Upper lobe of right lung (tissue), 1 donor: ENCODE measurements at places on chromosomes 5 and 9.

DNA sequence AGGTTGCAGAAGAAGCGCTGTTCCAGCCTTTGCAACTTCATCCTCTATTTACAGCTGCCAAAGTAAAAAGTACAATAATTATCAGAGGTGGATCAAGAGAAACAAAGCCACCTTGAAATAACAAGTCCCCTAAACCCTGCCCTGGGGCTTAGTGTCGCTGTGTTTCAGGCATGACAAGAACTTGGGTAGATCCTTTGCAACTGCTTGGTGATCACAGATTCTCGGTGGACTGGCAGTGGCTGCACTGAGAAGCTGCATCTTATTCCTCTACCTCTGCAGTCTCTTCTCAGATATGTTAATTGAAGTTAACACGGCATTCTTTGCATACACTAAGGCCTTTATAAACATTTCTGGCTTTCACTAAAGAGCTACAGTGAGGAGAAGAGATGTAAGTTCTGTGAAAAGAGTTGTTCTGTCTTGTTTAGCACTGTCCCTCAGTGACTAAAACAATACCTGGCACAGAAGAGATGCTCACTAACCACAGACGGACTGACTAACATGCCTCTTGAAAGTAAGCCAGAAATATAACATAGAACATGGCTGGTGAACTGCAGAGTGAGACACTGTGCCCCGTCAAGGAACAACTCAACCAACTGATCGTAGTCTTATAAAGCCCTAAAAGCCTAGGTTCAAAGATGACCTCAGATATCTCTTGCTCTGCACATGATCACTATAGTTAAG lies 144.2 kb downstream of the MLLT3 start:
- no peak for DNase-seq

- DNase-seq, result no peak
These were observed 222.7 kb upstream of the TRIM32 start for GRCh38 chr9:116464423-116464822.

- no peak for DNase-seq
These were observed 101.5 kb downstream of the TAF11L14 start for GRCh38 chr5:17735761-17736160.

DNA sequence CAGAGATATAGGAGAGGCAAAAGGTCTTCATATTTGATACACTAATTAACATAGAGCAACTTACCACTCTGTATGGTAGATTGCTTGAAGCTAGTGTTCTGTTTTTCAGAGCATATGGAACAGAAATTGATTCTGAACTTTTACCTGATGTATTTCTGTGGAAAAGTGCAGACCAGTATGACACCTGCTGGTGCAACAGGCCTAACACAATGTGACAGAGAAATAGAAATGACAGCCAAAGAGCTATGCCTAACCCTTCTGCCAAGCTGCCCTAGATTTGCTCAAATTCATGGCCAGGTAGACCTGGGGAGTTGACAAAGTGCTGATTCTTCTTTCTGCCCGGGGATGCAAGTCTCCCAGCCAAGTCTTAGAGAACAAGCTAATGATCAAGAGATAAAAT lies 65.4 kb upstream of the RNF180 start:
- DNase-seq, result no peak

DNA sequence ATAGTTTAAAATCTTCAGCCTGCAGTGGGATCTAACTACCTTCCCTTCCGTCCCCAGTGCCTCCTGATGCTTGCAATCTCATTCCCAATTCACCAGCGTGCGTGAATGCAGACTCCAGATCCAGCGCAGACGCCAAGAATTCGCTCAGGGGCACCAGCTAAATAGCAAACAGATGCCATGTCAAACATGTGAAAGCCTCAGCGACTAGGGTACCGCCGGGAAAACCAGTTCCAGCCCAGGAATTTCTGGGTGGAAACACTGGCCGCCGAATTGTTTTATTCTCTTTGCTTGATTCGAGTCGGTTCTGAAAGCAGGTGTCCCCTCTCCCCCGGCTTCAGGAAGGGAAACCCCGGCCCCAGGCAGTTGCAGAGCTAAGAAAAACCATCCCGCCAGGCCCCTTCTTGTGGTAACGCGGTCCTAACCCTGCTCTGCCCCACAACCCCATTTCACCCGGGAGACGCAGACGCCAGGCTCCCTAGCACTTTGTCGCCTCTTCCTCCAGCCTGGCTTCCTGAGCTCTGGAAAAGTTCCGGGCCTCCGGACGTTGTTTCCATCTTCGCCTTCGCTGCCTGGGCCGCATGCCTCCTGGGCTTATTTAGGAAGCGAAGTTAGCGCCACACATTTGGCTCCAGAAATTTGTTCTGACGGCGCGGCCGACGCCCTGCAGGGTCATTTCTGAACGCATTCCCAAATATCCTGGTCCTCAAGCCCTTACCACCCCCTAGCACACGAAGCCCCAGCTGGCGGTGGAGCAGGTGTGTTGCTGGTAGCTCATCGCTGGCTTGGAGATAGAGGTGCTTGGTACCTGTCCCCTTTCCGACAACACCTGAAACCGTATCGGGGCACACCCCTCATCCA lies 665 bp upstream of the LVRN start:
- no peak for DNase-seq

GRCh38 chr5:82601077-82601476 lies 322.9 kb upstream of the RPS23 start:
- no peak for DNase-seq

DNA sequence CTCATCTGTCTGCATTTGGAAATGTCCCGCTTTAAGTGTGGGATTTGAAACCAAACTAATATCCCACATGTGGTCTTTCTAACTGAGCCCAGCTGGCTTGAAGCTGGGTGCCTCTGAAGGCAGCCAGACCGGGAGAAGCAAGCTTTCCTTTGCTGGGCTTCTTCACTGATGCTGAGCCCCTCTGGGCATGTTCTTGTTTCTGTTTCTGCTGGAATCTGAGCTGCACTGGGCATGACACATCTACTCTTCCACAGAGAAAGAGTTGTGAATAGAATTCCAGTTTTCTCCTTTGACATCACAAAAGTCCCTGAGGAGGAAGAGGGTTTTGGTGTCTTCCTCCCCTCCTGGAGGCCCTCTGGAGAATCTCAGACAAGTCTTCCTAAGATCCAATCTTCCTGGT lies 179.5 kb downstream of the ATP10B start:
- no peak for DNase-seq

DNA sequence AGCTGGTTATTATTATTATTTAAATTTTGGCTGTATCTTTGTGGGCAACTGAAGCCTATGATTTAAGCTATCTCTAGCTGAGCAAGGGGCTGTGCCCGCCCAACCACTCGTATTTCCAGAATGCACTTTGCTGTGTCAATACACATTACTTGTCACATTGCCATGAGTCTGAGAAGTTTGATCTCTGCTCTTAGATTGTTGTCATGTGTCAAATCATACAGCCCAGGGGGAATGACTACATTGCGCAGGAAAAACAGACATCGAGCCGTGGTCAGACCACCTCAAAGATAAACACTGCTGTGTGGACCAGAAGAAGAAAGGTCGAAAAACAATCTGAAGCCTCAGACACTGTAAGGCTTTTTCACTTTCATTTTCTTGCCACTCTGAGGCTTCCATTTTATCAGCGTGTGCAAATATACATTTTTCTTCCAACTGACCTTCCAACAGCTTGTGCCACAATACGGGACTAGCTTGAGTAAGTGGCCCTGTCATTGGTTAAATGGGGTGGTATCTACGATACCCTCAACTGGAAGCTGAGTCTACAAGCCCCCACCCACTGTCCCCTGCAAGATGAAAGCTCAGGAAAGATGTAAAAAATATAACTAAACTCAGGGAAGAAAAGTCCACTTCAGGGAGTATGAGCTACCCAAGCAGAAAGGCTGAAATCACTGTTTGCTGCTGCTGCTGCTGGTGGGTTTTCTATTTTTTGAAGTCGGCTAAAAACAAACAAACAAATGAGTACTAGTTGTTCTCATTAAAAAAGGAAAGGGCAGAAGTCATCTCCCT lies 603.0 kb downstream of the BNC2 start:
- no peak for DNase-seq

- DNase-seq, result no peak
These were observed 160.4 kb downstream of the SPATA31D1 start for GRCh38 chr9:82148901-82149461.

DNA sequence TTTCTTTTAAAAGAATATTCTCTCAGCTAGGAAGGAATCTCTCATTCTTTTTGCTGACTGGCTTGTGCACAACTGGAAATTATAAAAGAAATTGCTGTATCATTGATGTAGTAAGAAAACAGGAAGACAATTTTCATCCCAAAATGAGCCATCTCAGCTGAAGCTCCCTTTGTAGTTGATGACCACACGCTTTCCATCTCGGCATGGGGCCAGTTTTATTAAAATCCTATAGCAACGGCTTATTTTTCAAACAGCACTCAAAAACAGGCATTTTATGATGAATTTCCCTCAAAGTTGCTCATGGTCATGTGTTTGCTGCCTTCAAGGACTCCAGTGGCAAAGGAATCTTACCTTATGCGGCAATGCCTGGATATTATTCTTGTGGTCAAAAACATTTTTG lies 62.4 kb upstream of the GLIS3 start:
- no peak for DNase-seq

GRCh38 chr9:110206389-110206788 lies 1.6 kb downstream of the C9orf152 start:
- DNase-seq, result no peak

DNA sequence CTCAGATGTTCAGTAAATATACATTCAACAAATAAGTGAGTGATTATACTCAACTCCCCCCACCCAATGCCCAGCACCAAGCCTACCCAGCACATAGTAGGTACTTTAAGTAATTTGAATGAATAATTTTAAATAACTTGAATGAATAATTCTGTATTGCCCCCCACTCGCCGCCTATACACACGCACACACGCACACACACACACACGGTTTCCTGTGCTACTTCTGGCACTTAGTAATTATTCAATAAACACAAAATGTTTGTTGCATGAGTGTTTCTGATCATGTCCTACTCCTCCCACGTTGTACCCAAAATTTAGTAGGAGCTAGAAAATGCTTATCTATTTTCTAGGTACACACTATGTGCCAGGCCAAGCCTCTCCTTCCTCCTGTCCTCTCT lies 16.2 kb downstream of the PCDH12 start:
- DNase-seq, result no peak

- no peak for DNase-seq
These were observed 74.7 kb downstream of the S1PR3 start for GRCh38 chr9:89065921-89066320.

DNA sequence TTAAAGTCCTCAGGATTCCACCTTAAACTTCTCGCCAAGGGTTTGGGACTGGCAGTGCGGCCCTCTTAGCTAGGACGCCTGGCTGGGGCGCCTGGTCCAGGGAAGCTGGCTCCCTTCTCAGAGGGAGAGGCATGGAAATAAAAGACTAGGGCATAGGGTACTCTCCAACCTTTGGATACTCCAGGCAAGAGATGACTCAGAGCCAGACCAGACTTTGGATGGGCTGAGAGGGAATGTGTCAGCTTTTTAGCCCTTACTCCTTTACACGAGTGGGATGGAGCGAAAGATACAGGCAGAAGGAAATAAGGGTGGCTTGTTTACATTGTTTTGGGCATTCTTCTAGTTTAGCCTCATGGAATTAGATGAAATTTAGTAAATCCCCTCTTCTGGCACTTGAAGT lies 48.2 kb downstream of the IL31RA start:
- no peak for DNase-seq

GRCh38 chr5:32434221-32434620 lies 10.3 kb downstream of the ZFR start:
- no peak for DNase-seq

DNA sequence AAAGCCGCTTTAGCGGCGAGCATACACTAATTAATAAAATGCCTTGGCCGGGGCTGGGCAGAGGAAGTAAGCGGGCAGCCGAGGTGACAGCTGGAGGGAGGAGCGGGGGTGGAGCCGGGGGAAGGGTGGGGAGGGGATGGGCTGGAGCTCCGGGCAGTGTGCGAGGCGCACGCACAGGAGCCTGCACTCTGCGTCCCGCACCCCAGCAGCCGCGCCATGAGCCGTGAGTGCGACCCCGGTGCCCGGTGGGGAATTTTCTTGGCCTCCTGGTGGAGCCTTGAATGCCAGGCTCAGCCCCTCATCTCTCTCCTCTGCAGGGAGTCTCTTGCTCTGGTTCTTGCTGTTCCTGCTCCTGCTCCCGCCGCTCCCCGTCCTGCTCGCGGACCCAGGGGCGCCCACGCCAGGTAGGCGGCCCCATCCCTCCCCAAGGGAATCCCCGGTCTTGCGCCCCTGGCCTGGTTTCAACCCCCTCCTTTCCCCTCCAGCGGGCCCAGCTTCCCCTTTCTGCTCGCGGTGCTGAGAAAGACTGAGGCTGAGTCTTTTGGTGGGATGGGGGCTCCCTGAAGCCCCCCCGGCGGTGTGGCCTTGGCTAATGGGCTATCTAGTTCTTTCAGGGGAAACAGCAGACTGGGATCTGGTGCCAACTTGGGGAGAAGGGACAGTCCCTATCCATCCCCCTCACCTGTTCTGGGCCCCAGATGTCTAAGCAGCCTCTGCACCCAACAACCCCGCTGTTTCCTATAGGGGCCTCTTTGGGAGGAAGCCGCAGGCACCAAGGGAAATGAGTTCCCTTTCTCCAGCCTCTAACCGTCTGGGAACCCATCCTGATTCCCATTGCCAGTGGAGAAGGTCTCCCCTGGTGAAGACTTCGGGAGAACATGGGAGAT lies at the start of gene PTGS1:
PTGS1 (plus strand) TSS at position 156 of the 887 bp plus-strand sequence; CDS start at position 217, 61 bp downstream.
- DNase-seq, result peak; percentile 80

DNA sequence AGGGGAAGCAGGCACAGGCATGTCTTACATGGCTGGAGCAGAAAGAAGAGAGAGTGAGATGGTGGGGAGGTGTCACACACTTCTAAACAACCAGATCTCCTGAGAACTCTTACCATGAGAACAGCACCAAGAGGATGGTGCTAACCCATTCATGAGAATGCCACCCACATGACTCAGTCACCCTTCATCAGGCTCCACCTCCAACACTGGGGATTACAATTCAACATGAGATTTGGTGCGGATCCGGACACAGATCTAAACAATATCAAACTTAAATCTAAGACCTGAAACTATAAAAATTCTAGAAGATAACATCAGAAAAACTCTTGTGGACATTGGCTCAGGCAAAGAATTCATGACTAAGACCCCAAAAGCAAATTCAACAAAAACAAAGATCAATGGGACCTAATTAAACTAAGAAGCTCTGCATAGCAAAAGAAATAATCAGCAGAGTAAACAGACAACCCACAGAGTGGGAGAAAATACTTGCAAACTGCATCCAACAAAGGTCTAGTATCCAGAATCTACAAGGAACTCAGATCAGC lies 65.4 kb downstream of the SPATA31C2 start:
- DNase-seq, result no peak

- DNase-seq, result no peak
These were observed 142.2 kb downstream of the SNX18 start for GRCh38 chr5:54659700-54660131.

- no peak for DNase-seq
These were observed 37.4 kb downstream of the GLT6D1 start for GRCh38 chr9:135601988-135602387.

- no peak for DNase-seq
These were observed 74.9 kb downstream of the SLC44A1 start for GRCh38 chr9:105319202-105319813.

DNA sequence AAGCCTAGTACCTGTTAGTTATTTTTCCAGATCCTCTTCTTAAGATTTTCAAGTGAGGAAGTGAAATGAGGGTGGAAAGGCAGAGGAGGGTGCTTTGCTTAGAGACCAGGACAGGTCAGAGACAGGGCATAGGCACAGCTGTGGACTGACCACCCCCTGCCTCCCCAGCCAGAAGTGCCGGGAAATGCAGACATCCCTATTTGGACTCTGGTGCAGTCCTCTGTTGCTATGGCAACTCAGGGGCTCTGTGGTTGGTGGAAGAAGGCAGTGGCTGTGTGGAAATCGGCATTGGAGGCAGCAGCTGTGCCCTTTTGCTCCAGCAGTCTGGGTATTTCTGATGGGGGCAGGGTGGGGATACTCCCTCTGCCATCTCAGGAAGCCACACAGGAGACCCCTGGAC lies 43.3 kb upstream of the NDFIP1 start:
- DNase-seq, result no peak

GRCh38 chr9:131528186-131528585 lies 2.9 kb downstream of the UCK1 start:
- DNase-seq, result no peak
